Prostate gland (tissue), 2 donors: ENCODE measurements at places on chromosomes 2 and 18. TPM values are rescaled to one million over a fixed set of nuclear protein-coding genes. Genes with fewer than 3 reads are reported as not detected.

DNA sequence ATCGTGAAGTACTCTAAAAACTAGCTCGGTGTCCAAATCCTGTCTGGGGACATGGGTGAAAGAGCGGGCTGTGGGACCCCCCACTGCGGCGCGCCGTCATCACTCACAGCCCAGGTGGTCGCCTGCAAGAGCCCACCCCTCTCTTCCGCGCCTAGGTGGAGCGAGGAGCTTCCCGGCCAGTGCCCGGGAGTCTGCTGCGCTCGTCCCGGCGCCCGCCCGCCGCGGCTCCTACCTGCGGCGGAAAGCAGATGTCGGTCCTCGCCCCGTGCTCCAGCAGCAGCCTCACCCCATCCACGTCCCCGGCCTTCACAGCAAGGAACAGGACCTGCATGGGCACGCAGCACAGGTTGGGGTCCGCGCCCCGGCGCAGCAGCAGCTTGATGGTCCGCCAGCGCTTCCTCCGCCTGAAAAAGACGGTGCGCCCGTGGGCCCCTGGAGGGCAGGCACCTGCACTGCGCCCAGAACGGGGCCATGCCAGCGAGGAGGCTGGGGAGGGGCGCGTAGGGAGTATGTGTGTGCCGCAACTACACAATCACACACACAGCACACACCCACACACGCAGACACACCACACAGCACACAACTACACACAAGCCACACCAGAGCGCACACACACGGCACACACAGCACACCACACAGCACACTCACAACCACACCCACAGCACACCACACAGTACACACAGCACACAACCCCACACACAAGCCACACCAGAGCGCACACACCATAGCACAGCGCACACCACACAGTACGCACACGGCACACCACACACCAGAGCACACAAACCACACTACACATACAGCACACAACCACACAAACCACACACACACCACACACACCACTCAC, 37.4 kb downstream of the ANKMY1 start:
- no peak overlapping the region for H3K27ac ChIP-seq
- H3K4me1 ChIP-seq: no peaks in the 10 kb centered on the region
- no peaks in the 10 kb centered on the region for H3K27me3 ChIP-seq
- H3K4me3 ChIP-seq: no peak overlapping the region
- H3K36me3 ChIP-seq: no peaks in the 10 kb centered on the region

- H3K4me3 ChIP-seq: no peak overlapping the region
- DNase-seq: no peak
- H3K27ac ChIP-seq: no peak overlapping the region
- no peaks in the 10 kb centered on the region for H3K4me1 ChIP-seq
Measured at GRCh38 chr18:67010919-67011318, 407.0 kb upstream of the CDH19 start.

DNA sequence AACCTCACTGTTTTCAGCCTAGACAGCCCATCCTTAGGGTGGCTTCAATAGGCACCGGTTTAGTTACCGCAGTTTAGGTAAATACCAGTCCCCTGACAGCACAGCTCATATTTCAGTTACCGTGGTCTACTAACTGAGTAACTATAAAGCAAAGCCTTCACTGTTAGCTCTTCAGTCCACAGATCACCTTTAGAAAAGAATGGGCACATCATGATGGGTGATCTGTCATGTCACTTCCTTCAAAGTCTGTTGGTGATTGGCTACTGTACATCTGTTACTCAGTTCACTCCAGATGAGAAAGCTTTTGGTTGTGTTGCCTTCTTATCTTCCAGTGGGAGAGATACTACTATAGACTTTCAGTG, 21.0 kb downstream of the SLC20A1 start:
- DNase-seq: no peak
- no peak overlapping the region for H3K27ac ChIP-seq
- no peak overlapping the region for H3K4me3 ChIP-seq
- no peaks in the 10 kb centered on the region for H3K4me1 ChIP-seq
- no peaks in the 10 kb centered on the region for H3K36me3 ChIP-seq

- H3K4me1 ChIP-seq: no peaks in the 10 kb centered on the region
- no peaks in the 10 kb centered on the region for H3K36me3 ChIP-seq
- no peak overlapping the region for H3K4me3 ChIP-seq
- no peaks in the 10 kb centered on the region for H3K27me3 ChIP-seq
- no peak for DNase-seq
Measured at GRCh38 chr18:77551055-77551454, 301.4 kb downstream of the GALR1 start.

GRCh38 chr2:144524118-144525009, 4.4 kb upstream of the ZEB2 start:
- peaks cover 8% of the 10 kb centered on the region for H3K27me3 ChIP-seq
- H3K4me1 ChIP-seq: no peaks in the 10 kb centered on the region
- H3K36me3 ChIP-seq: no peaks in the 10 kb centered on the region
- no peak for DNase-seq
- peak overlapping the region; percentile 31 for H3K4me3 ChIP-seq

DNA sequence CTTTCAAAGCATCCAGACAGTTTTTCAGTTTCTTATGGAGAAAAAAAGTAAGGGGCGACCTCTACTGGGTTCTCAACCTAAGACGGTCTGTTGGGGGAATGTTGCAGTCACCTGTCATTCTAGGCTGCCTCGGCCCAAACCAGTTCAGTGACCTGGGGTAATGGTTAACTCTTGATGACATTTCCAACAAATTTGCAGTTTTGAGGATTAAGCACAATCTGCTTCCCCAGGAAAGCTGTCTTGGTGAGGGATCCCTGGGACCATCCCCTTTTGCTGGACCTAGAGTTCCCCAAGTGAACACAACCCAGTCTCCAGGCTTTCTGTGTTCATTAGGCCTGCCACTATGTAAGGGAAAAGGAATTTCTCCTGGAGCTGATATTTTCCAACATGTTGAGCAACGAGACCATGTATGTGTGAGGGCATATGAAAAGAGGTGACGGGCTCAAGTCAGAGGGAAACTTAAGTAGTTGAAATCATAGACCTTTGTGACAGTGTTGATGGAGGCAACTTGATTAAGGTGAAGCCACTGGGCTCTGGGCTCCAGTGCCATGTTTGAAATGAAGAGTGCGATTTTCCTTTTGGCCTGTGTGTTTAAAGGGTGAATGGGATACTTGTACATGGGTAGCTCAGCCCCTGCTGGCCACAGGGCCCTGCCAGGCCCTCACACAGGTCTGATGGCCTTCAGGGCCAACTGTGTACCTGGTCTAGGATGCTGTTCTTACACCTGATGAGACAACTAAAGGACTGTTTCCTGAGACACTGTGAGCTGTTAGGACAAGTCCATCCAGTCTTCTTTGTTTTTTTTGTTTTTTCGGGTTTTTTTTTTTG, 27.0 kb downstream of the FOSL2 start:
- H3K36me3 ChIP-seq: no peaks in the 10 kb centered on the region
- H3K27me3 ChIP-seq: no peaks in the 10 kb centered on the region
- no peak overlapping the region for H3K4me3 ChIP-seq
- no peak overlapping the region for H3K27ac ChIP-seq

DNA sequence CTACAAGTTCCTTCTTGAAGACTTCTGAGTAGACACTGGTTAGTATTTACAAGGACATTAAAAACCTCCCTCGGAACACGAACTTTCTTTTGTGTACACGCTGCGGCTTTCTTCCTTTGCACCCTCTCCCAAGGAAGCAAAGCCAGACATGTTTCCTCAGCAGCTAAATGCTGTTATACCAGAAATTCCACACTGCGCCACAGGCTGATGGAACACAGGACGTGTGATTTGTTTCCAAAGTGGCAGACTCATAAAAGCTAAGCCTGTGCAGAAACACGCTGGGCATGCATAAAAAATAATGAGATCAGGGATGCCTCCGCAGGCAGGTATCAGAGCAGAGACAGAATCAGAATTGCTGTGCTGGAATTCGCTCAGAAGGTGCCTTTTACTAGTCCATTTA, 73.0 kb upstream of the RGPD5 start:
- H3K27ac ChIP-seq: peak overlapping the region; percentile 77
- H3K4me1 ChIP-seq: peaks cover 12% of the 10 kb centered on the region
- no peaks in the 10 kb centered on the region for H3K36me3 ChIP-seq
- no peak overlapping the region for H3K4me3 ChIP-seq

DNA sequence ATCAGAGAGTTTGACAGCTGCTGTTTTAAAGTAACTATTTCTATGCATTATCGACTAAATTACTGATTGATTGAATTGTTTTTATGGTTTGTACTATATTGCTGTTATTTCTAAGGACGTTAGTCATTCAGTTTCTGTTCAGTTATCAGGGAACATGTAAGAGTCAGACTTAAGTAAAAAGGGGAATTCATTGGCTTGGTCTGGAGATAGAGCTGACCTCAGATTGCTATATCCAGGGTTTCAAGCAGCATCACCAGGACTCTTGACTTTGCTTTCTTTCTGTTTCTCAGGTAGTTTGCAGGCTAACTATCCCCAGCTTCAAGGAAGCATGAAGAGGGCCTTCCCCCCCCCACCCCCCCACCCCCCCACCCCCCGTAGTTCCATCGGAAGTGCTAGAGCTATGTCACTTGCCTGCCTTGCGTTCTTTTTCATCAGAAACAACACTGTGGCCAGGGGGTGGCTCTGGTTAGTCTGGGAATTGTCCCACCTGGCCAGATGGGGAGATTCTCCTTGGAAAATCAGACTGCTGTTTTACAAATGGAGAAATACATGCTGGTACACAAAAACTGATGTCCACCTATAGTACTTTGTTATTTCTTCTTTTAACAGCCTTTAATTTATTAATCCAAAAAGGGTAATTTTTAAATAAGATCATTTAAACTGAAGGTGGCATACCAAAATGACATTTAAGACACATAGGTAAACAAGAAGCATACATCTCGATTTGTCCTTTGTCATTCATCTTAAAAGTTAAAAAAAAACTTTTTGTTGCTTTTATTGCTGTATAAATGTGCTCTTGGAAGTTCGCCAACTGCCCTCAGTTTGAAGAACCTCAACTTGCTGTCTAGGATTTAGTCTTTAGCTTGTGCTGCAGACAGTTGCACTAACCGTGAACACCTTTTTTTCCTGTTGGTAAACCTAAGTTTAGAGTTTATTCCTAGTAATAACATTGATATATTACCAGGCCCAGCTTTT, 9.4 kb downstream of the SMAD4 start:
- H3K36me3 ChIP-seq: no peaks in the 10 kb centered on the region
- H3K27me3 ChIP-seq: no peaks in the 10 kb centered on the region
- H3K4me3 ChIP-seq: no peak overlapping the region
- H3K4me1 ChIP-seq: peaks cover 8% of the 10 kb centered on the region
- no peak for DNase-seq
- H3K27ac ChIP-seq: no peak overlapping the region

GRCh38 chr2:168272225-168272624, 24.8 kb upstream of the STK39 start:
- no peaks in the 10 kb centered on the region for H3K4me1 ChIP-seq
- H3K27me3 ChIP-seq: no peaks in the 10 kb centered on the region
- no peak for DNase-seq
- H3K36me3 ChIP-seq: no peaks in the 10 kb centered on the region
- H3K27ac ChIP-seq: no peak overlapping the region
- no peak overlapping the region for H3K4me3 ChIP-seq

DNA sequence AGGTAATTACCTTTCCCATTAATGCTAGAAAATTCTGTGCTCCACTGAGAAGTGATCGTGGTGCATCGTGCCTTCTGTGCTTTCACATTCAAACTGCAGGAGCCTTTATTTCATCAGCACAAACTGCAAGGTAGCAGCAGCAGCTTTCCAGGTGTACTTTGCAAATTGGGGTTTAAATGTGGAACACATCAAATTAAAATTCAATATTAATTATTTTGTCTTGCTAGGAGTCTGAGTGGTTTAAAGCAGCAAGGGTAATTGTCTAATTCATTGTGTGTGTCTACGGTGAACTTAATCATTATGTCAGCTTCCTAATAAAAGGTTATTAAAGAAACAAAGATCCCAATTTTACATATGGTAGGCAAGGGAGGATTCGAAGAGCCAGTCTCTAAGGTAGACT, 180.8 kb upstream of the ATP5MC3 start:
- H3K36me3 ChIP-seq: no peaks in the 10 kb centered on the region
- H3K4me3 ChIP-seq: no peak overlapping the region
- H3K4me1 ChIP-seq: no peaks in the 10 kb centered on the region
- DNase-seq: no peak

- no peak overlapping the region for H3K4me3 ChIP-seq
- H3K27me3 ChIP-seq: no peaks in the 10 kb centered on the region
- H3K27ac ChIP-seq: no peak overlapping the region
- no peaks in the 10 kb centered on the region for H3K36me3 ChIP-seq
- no peak for DNase-seq
Measured at GRCh38 chr2:40374543-40375240, 77.2 kb downstream of the SLC8A1 start.

GRCh38 chr2:175218551-175218950, 37.0 kb upstream of the ATP5MC3 start:
- no peaks in the 10 kb centered on the region for H3K27me3 ChIP-seq
- no peak for DNase-seq
- no peaks in the 10 kb centered on the region for H3K36me3 ChIP-seq
- no peak overlapping the region for H3K4me3 ChIP-seq
- no peak overlapping the region for H3K27ac ChIP-seq

DNA sequence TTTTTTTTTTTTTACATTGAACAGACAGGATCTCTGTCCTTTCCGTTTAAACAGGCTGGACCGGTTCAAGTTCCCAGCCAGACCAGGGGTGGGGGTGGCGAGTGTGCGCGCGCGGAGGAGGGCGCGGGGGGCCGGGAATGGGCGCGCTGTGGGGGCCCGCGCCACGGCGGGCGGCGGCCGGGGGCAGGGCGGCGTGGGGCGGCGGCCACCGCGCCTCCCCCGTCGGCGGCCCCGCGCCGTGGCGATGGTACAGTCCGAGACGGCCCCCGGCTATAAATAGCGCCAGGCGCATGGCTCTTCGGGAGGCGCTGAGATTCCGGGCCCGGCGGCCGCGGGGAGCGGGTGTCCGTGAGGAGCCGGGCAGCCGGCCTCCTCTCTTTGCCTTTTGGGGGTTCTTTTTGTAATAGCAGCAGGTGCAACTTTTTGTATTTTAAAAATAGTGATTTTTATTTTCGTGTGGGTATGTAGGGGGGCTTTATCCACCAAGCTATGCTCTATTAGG, 430 bp upstream of the CELF4 start:
- peaks cover 2% of the 10 kb centered on the region for H3K27me3 ChIP-seq
- peak; percentile 42 for DNase-seq
- peak overlapping the region; percentile 35 for H3K4me3 ChIP-seq

GRCh38 chr18:55427951-55428350, 160.0 kb downstream of the TCF4 start:
- no peaks in the 10 kb centered on the region for H3K36me3 ChIP-seq
- no peaks in the 10 kb centered on the region for H3K4me1 ChIP-seq
- H3K27ac ChIP-seq: no peak overlapping the region
- H3K27me3 ChIP-seq: no peaks in the 10 kb centered on the region
- H3K4me3 ChIP-seq: no peak overlapping the region

- H3K4me3 ChIP-seq: no peak overlapping the region
- no peak overlapping the region for H3K27ac ChIP-seq
- H3K4me1 ChIP-seq: no peaks in the 10 kb centered on the region
Measured at GRCh38 chr2:57878171-57878865, 168.3 kb upstream of the VRK2 start.

Gene ZAP70
- 1.8 TPM for total RNA-seq

Gene PTPRN
- total RNA-seq: 0.09 TPM

Gene GPR75
- 6.1 TPM for total RNA-seq

Gene CKAP2L
- total RNA-seq: 0.23 TPM

Gene MTCL1
- 73.1 TPM for total RNA-seq

Gene CCT7
- total RNA-seq: 242 TPM

Gene AQP12A
- total RNA-seq: not detected

Gene CEP192
- 37.3 TPM for total RNA-seq

Gene OTOS
- total RNA-seq: not detected
